ENCODE measurements at places on chromosomes 7 and 10.

DNA sequence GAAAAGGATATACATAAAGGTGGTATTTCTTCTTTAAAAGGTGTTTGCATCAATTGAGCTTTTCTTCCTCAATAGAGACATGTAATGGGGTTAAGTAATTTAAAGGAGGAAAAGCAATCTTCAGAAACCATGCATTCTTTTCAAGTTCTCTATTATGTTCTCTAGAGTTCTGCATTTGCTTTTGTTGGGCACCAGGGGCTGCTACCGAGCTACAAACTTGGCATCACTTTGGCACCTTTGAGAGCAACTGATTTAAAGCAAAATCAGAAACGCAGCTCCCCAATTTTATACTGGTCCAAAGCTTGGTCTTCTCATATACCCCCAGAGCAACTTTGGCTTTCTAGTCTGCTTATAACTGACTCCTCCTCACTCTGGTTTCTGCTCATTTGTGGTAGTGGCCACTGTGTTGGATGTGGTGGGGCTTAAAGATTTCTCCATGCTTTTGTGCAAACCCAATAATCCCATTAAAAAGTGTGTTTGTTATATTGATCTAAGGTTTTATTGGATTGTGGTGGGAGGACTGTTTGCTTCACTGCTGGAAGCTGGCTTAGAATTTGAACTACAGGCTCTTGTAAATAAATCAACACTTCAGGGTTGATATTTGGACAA is 712.1 kb downstream of the PHTF2 start:
- peak; percentile 1 for DNase-seq

- no peak for DNase-seq
Observed at GRCh38 chr10:132193907-132194552, 7.3 kb downstream of the DPYSL4 start.

- no peak for DNase-seq
Observed at GRCh38 chr7:18020138-18020715, 7.4 kb downstream of the PRPS1L1 start.

GRCh38 chr10:72567421-72567820 is 58.5 kb downstream of the MICU1 start:
- DNase-seq = no peak

GRCh38 chr10:6532321-6532720 is 47.8 kb downstream of the PRKCQ start:
- no peak for DNase-seq

- no peak for DNase-seq
Observed at GRCh38 chr10:86594535-86594934, 59.8 kb upstream of the OPN4 start.

DNA sequence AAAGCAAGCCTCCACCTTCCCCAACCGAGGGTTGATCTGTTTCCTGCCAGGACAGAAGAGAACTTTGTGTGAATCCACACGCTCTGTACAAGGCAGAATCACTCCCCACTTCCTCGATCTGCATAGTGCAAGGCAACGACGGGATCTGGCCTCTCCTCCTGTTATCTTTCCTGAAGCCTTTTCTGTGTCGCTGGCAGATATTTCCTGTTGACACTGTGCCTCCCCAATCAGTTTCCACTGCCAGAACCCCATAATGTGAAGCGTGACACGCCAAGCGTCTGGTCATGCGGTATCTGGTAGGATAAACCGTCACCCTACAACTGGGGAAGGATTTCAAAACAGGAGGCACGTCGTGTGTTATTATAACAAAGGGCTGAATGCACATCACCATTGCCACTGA is 57.2 kb downstream of the FAM171A1 start:
- no peak for DNase-seq

DNA sequence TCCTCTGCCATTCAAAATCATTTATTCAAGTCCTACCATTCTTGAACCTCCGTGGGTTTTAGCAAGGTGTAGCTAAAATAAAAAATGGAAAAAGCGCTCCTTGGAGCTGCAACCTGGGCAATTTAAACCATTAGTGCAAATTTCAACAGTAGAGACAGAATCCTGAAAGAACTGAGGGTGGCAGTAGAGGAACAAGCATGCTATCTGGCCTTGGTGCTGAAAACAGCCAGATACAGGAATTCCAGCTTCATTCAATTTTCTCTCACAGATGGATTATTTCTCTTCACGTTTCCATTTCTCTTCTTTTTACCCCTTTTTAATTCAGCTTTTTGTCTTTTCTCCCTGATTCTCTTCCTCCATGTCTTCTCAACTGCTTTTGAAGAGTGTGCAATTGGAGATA is 77.7 kb downstream of the OTUD1 start:
- no peak for DNase-seq

GRCh38 chr10:4599471-4599870 is 226.5 kb upstream of the AKR1E2 start:
- no peak for DNase-seq

DNA sequence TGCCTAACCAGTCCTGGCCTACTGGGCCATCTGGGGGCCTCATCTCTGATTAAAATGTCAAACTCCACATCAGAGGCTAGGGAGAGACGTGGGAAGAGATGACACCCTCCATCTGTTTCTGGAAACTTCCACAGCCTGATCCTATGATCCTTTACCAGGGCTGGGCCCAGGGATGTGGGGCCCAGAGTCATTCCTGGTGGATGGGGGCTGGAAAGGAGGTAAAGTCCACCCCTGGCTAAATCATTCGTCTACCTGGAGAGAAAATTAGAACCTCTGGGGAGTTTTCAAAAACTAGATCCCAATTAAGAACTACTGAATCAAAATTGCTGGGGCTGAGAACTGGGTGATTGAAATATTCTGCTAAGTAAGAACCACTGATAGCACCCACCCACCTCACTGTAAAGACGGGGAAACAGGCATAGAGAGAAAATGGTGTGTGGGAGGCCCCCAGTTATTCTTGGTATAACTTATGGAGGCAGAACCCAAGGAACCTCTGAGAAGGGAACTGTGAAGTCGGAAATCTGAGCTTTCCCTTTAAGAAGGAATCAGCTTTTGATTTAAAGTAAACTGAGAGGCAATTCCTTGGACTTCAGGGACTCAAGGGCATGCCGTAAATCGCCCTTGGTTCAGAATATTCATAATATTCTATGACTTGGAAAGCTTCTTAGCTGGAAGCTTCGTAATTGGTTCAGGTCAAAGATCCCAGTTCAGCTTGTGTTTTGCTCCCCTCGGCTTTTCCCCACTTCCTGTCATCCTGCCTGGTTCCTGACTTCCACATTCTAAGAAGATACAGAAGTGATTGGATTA is 53.1 kb downstream of the PRKAG2 start:
- DNase-seq = no peak

DNA sequence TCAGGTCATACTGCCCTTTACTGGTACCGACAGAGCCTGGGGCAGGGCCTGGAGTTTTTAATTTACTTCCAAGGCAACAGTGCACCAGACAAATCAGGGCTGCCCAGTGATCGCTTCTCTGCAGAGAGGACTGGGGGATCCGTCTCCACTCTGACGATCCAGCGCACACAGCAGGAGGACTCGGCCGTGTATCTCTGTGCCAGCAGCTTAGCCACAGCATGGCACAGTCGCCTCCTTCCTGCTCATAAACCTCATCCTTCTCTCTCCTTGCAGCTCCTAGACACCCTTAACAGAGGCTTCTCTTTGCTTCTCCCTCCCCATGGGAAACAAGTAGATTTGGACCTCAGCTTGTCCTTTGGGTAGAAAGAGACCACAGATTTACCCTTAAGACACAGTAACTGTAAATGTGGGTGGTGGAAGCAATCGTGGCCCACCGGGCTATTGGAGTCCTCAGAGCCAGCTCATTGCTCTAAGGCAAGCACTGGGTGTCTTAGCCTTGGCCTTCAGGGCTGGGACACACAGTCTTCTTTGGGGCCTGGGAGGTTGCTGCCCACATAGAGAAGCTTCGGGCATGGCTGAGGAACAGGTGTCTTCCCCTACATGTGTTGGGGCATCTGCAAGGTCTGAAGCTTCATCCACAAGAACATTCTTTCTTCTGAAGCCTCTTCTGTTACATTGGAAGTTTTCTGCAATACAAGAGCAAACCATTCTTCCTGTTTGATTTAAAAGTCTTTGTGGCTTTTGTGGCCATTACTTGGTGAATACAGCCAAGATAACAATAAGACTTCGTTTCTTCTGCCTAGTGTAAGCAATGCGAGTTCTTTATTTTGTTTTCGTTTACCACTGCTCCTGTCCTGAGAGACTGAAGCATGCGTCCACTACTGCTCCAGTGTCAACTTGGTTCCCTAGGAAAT is 95.5 kb upstream of the PRSS58 start:
- DNase-seq = no peak

- DNase-seq = no peak
Observed at GRCh38 chr7:75969182-75969581, 25.2 kb downstream of the TMEM120A start.

GRCh38 chr10:132263866-132264265 is 43.9 kb downstream of the STK32C start:
- no peak for DNase-seq

GRCh38 chr7:11469028-11469745 is 362.8 kb downstream of the THSD7A start:
- DNase-seq = no peak

- no peak for DNase-seq
Observed at GRCh38 chr10:65581426-65582026, 1344.3 kb upstream of the LRRTM3 start.

- no peak for DNase-seq
Observed at GRCh38 chr7:47792521-47793121, 155.6 kb downstream of the PKD1L1 start.

DNA sequence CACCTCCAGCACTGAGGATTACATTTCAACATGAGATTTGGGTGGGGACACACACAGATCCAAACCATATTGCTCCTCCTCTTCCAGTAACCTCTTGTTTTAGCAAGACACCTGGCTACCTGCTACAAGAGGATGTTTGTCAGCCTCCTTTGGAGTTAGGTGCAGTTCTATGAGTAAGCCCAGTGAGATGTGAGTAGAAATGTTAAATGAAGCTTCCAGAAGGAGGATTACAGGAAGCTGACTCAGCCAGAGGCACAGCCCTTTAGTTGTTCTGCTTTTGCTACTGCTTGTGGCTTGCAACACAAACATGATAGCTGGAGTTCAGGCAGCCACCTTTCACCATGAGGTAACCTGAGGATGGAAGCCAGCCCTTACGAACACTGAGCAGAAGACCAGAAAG is 382.7 kb upstream of the RNF32 start:
- no peak for DNase-seq

- no peak for DNase-seq
Observed at GRCh38 chr7:78985509-78985908, 468.0 kb downstream of the MAGI2 start.

GRCh38 chr10:3844491-3845025 is 59.5 kb upstream of the KLF6 start:
- DNase-seq = no peak

DNA sequence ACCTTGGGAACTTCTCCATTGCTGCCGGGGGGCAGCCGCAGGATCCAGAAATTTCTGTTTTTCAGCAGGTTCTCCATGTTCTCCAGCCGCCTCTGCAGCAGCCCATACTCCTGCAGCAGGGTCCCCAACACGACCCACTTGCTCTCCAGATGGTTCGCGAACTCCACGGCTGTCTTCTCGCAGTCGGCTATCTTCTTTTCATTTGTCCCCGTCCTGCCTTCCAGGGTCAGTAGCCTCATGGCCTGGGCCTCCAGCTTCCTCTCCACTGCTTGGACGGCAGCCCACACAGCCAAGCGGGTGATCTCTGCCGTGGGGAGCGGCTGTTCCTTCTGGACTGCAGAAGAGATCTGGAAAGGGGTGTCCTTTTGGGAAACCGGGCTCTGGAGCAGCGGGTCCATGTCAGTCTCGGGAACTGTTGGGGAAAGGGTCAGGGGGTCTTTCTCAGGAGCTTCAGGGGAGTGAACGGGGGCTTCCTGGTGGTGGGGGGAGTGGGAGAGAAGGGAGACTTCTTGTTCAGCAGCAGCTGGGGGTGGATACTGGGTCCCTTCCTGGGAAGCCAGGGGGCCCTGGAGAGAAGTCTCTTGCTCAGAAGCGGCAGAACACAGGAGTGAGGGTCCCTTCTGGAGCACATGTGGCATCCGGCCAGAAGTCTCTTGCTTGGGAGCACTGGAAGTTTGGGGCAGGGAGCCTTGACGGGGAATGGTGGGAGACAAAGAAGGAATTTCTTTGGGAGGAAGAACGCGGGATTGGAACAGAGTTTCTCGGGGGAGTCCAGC is 5.5 kb downstream of the ZNF777 start:
- DNase-seq = no peak

- DNase-seq = no peak
Observed at GRCh38 chr7:44148961-44149536, 7.9 kb upstream of the MYL7 start.

- DNase-seq = no peak
Observed at GRCh38 chr7:112067632-112068540, 138.3 kb downstream of the DOCK4 start.

DNA sequence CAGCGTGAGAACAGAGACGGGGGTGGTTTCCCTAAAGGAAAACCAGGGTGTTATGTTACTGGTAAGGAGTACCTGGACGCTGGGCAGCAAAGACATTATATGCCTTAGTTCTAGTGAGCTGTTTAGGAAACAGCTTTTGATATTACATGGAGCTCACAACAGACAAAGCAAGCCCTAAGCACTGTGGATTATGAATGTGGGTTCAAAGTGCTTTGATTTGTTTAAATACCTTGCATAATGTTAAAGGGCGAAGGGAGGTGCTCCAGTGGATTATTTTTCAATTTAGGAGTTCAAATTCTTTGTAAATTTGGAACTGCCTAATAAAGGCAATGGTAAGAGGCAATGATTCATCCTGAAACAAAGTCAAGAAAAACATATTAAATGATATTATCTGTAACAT is 13.8 kb downstream of the WNT16 start:
- DNase-seq = no peak

DNA sequence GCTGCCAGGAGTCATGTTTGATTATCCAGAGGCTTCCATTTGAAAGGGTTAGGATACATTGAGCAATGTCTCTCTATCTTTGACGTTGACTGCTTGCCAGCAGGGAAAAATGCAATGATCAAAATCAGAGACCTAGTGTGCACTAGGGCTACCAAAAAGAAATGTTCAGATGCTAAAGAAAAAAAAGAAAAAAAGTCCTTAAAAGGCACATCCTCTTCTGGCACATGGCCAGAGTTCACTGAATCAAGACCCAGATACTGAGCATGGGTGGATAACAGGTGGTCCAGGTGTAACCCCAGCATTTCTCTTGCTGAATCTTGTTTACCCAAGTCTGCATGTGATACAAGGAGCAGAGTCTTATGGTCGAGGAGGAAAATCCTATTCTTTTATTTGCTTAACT is 899.3 kb downstream of the SORCS3 start:
- DNase-seq = no peak

DNA sequence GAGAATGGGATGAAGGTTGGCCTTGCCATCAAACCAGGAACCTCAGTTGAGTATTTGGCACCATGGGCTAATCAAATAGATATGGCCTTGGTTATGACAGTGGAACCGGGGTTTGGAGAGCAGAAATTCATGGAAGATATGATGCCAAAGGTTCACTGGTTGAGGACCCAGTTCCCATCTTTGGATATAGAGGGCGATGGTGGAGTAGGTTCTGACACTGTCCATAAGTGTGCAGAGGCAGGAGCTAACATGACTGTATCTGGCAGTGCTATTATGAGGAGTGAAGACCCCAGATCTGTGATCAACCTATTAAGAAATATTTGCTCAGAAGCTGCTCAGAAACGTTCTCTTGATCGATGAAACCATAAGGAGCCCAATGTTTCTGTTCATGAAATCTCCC is 637 bp downstream of the RPEL1 start:
- DNase-seq = no peak
